ENCODE measurements at places on chromosomes 6 and 20.

DNA sequence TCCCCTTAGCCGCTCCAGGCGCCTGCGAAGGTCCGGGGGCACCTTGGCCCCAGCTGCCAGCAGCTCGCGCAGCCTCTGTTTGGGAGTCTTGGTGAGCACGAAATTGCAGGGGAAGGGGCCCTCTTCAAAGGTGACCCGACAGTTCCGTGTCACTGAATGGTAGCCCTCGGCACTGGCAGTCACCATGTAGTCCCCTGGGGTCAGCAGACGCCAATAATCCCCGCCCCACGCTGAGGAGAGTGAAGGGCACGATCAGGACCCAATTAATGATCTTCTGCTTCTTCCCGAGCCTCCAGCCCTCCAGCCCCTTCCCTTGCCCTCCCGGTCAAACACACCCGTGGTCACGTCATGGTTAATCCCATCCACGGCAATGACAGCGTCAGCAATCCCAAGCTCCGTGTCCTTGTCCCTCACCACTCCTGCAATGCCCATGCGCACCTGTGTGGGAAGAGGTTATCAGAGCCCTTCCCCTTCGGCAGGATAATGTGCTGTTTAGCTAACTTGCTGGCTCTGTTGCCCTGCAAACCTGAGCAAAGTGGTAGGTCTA, 6.2 kb downstream of the CPXM1 start:
- no peak for DNase-seq

DNA sequence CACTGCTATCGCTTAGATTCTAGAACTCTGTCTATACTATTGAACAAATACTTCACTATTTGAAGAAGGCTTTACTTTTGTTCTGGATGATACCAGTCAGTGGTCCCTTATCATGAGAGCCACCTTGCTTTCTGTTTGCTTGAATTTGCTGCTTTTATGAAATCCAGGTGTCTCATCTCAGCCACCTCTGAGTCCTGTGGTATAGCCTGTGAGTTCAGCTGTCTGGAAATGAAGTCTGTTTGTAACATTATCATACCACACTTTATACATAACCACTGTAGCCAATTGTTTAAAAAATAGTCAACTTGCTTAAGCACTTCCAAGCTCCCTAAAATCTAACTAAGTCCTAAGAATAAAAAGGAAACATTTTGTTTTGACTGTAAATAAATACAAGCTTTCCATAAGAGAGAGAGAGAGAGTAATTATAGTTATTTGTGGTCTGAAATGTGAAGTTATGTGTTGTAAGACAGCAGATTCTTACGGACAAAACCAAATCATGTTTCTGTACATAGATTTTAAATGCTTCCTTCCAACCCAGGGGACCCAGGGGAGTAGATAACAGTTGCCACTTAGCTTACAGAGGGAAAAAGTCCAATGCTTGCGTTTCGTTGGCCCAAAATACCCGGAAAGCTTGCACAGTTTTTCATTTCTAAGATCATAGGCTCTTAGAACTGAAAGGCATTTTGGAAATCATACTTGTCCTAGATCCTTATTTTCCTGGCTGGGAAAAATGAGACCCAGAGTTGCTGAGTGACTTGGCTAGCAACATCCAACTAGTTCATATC, 1107.8 kb upstream of the FLRT3 start:
- no peak for DNase-seq

DNA sequence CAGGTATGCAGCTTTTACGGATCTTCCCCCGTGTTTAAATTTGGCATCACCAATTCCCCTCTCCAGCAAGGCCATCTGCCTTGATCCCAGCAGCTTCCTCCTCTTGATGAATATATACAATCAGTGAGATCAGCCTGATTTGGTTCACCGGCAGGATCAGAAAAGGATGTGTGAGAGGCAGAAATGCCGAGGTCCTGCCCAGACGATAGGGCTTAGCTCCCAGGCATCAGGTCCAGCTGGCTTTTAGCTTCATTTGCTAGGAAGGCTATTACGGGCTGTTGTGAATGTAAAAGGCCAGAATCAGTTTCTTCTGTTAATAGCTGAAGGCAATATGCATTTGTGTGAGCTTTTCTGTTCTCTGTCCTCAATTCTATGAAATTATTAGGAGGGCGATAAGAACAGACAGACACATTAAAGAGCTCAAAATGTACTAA, 372.8 kb downstream of the BTBD9 start:
- no peak for DNase-seq

DNA sequence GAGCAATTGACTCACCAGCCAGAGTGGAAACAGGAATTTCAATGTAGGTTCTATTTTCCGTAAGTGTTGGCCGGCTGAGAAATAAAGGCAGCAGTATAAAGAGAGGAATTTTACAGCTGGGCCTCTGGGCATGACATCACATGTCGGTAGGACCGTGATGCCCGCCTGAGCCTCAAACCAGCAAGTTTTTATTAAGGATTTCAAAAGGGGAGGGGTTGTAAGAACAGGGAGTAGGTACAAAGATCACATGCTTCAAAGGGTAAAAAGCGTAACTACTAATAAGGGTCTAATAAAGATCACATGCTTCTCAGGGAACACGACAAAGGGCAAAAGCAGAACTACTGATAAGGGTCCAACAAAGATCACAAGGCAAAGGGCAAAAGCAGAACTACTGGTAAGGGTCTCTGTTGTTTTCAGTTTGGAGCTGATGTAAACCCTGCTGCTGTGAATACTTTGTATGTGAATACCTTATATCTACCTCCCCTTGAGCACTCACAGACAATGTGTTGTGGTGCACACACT, 9.0 kb upstream of the TULP4 start:
- DNase-seq, result no peak

DNA sequence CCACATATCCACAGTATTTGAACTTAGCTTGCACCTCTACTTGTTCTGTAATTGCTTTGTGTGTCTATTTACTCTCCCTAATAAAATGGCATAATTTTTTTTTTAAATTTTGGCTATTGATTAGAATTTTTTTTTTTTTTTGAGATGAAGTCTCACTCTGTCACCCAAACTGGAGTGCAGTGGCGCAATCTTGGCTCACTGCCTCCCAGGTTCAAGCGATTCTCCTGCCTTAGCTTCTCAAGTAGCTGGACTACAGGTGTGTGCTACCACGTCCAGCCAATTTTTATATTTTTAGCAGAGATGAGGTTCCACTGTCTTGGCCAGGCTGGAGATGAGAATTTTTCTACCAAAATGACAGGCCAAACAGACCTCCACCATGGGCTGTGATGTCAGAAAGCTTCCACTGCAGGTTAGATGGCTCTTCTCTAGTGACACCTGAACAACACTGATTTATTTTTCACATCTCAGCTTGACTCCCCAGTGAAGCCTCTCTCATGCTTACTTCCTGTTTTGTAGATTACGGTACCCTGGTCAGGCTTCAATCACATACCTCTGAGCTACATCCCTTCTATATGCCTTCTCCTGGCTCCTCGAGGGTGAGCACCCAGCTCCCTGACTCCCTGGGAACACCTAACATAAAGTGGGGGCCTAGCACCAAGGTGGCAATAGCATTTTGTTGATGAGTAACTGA, 112.8 kb downstream of the ARHGAP18 start:
- DNase-seq, result no peak

GRCh38 chr20:52622081-52622480, 350.1 kb upstream of the TSHZ2 start:
- no peak for DNase-seq

DNA sequence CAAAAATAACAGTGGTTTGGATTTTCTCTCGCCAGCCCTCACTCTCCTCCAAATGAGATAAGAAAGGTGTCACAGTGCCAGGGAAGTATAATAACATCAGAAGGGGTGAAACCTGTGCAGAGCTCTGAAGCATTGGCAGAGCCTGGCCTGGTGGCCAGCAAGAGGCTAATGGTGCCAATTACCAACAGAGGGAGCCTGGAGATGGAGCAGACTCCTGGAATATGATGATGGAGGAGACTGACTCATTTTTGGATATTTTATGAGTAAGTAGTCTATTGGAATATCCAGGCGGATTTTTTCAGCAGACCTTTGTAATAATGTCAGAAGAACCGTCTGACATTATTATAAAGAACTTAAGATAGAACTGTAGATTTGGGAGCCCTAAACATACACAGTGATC, 442.6 kb upstream of the MARCKS start:
- DNase-seq, result no peak

- DNase-seq, result no peak
These were observed 107.0 kb downstream of the POPDC3 start for GRCh38 chr6:105072798-105073199.

- DNase-seq, result no peak
These were observed 21.7 kb upstream of the PRELID3B start for GRCh38 chr20:59064214-59064722.

GRCh38 chr6:44401138-44401537, 13.6 kb downstream of the CDC5L start:
- DNase-seq, result no peak

DNA sequence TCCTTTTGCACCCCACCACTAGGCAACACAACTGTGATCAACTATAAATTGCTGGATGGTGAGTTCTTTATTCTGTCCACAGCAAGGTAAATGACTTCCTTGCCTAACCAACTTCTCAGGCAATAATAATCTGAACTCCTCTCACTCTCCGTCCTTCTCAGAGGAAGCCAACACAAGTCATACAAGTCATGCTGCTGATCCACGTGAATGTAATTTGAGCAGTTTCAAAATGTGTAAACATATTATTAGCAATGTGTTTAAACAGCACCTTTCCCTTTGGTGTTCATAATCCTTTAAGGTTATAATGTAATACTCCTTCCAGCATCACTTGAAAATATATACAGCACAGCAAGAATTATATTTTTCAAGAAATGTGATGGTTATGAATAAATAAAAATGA, 127.9 kb downstream of the QRSL1 start:
- no peak for DNase-seq

GRCh38 chr6:3310703-3311102, 52.0 kb downstream of the PSMG4 start:
- no peak for DNase-seq

DNA sequence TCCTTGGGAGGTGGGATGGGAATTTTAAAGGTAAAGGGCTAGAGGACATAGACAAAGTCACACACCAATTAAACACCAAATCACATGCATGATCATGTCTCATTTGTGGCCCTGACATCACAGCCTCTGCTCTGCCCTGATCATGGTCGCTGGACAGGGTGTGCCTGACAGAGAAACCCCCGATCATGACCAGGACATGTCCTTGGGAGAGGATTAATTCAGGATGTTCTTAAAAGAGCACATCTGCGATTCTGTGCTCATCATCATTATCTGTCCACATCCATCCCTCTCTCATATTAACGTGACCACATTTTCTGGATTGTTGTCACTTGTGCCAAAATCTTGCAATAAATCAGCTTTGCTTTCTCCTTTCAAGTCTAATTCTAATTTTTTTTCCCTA, 7.7 kb upstream of the PBOV1 start:
- no peak for DNase-seq

- DNase-seq, result no peak
These were observed 180.4 kb downstream of the DLL1 start for GRCh38 chr6:170110201-170111140.

DNA sequence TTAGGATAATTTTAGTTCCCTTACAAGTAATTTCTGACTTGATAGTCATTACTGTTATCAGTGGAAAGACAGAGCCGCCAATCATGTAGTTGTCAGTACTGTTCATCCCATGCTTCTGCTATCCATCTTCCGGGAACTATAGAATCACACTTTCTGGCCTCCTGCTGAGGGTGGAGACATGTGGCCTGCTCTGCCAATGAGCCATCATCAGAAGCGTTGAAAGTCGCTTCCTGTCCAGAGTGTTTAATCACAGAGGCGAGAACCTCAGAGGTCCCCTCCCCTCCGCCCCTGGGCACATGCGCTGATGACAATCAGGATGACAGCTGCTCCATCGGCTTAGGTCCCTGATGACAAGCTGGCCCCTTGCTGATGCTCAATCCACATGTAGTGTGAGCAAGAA, 3.0 kb downstream of the DDO start:
- DNase-seq, result no peak

DNA sequence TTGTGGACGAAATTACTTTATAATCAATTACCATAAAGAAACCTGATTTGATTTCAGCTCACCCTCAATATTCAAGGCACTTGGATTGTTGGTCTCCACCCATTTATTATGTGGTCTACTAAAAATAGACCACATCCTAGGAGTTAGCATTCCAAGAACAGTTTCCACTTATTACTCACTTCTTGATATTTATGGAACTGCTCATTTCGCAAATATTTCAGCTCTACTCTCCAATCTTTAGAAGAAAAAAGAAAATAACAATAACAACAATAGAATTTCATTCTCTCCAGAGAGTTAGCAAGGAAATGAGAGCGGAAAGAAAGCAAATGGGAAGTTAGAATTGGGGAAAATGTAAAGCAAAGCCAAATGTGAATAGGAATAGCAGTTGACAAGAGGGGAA, 26.2 kb upstream of the HDAC2 start:
- no peak for DNase-seq

DNA sequence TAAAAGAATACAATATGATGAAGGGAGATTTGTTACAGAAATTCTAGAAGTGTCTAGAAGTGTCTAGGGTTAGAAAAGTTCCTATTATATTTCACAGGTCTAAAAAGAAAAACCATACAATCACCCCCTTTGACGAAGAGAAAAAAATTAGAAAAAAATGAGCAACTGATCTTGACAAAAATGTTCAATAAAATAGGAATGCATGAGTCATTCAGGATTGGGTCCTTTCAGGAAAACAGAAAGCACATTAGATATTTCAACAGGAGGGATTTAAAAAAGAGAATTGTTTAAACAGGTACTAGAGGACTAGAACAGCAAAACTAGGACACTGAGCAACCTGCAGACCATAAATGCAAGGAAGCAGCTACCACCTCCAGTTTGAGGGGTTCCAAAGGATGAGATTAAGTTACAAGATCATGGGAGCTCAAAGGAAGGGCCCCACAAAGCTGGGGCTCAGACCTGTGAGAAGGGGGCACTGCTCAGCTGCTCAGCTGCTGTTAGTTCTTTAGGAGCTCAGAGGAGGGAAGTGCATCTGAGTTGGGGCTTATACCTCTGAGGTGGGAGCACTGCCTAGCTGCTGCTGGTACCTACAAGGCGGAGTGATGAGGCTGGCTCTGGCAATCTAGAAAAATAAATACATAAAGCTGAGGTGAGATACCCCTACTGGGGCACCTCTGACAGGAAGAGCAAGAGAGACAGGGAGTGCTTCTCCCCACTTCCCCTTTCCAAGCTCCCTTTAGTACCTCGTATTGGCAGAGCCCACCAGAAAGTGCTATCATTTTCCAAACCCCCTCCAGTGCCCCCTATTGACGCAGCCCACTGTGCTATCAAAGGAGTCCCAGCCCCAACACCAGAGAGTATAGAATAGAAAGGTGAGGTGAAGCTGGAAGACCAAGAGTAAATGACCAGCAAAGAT, 27.1 kb upstream of the BEND6 start:
- DNase-seq, result no peak

DNA sequence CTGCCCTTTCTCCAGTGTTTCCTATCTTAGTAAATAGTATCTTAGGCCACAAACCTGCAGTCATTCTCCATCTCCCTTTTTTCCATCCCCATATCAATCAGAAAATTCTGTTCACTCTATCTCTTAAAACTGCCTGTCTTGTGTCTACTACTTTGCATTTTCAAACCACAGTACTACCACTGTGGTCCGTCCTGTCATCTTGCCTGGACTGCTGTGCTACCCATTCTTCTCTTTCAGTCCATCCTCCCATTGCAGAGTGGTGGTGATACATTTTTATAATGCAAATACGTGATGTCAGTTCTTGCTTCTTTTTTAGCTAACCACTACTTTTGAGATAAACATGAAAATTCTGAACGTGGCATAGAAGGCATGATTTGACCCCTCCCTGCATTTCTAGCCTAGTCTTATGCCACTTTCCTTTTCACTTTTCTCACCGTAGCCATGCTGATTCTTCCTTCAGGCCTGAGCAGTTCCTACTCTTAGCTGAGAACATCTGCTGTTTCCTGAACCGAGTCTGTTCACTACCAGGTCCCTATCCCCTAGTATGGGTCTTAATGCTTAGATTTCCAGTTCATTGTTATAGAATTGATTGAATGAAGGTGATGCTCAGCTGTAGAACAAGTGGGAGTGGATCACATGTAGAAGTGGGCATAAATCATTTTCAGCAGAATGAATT, 13.8 kb downstream of the TBPL1 start:
- DNase-seq, result no peak
